Stimulated activated CD4-positive, alpha-beta T cell treated with anti-CD3 and anti-CD28 coated beads, Interleukin-15, amount 100 ng/mL, for 1 hour (primary cell): ENCODE measurements at places on chromosomes 6 and 20.

GRCh38 chr6:34223956-34224940 lies 12.4 kb upstream of the HMGA1 start:
- peak; percentile 96 for DNase-seq

DNA sequence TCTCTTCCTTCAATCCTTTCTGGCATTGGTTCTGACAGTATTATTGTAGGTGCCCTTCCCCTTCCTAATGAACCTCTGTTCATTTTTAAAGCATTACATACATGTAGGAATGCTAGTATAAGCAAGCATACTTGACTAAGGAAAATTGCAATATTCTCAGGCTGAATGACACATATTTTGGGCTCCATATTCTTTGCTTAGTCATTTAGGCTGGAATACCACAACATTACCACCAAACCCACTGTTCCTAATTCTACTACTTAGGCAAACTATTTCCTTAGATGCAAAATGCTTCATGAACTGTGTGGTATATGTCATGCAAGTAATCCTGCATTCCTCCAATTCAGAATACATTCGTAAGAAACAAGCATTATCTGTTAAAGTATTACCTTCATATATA lies 113.9 kb downstream of the PRDM1 start:
- no peak for DNase-seq

DNA sequence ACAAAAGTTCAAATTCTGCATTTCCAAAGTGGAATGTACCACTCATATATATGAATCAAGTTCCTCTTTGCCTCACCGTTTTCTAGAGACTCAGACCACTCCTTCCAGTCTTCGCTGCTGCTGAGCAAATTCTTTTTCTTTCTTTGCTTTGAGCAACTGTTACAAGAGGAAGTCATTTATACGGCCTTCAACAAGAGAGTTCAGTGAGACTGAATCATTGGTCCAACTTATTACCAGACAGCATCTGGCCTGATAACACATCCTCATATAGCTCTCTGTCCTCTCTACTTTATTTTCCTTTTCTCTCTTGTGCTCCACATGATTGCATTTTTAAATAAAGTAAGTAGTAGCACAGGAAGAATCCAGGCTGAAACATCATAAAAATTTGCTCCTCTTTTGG lies 652.7 kb downstream of the PHF3 start:
- no peak for DNase-seq

DNA sequence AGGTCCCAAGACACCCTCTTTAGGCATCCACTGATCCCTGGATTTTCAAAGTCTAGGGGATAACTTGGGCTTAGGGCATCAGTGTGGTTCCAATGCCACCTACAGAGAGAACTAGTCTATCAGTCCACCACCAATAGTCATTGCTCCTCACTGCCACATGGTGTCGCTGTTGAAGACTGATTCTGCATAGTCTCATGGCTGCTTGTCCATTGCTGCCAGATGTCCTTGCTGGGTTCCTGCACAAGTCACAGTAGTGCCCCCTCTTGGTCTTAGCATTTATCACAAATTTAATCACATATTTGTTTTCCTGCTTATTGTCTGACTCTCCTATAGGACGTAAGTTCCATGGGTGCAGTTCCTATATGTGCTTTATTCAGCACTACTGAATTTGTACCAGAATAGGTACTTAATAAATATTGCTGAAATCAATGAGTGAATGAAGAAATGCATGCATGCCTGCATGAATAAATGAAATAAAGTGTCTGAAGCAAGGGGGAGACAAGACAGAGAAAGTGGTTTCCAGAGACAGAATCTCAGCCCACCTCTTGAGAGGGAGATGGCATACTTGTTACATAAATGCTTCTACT lies 45.9 kb upstream of the RALY start:
- DNase-seq, result no peak

- DNase-seq, result no peak
Measured at GRCh38 chr20:24402188-24402587, 67.2 kb upstream of the SYNDIG1 start.

GRCh38 chr6:131660195-131660594 lies 23.1 kb downstream of the ENPP3 start:
- DNase-seq, result no peak

DNA sequence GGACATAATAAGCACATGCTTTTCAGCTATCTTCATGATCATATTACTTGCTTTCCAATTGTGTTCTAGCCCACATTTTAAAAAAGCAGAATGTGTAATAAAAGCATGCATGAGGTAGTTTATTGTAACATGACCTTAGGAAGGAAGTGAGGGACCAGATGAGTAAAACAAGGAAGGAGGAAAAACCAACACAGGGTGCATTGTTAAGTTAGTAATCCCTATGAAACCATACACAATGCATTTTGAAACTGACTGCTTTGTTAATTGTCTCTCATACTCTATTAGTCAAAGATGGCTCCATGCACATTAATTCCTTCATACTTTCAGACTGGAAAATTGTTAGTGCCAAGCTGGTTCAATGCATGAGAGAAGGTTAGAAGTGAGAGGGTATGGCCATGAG lies 37.7 kb upstream of the CENPW start:
- DNase-seq, result no peak

DNA sequence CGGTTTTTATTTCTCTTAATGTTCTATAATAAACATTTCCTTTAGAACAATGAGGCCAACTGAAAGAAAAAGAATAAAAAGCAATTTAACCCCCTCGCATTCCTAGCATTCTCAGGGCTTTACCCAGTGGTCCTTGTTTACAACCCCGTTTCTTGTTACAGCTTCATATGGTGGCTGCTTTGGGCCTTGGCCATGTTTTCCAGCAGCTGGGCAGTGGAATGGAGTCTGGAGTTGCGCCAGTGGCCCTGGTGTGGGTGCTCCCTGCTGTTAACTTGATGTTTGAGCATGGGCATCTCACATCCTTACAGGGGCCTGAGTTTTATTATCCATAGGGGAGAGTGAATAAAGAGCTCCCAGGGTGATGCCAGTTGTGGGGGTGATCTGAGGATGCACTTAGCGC lies 18.8 kb downstream of the EFCAB8 start:
- DNase-seq, result no peak
